ENCODE measurements at places on chromosomes 2 and 18.

DNA sequence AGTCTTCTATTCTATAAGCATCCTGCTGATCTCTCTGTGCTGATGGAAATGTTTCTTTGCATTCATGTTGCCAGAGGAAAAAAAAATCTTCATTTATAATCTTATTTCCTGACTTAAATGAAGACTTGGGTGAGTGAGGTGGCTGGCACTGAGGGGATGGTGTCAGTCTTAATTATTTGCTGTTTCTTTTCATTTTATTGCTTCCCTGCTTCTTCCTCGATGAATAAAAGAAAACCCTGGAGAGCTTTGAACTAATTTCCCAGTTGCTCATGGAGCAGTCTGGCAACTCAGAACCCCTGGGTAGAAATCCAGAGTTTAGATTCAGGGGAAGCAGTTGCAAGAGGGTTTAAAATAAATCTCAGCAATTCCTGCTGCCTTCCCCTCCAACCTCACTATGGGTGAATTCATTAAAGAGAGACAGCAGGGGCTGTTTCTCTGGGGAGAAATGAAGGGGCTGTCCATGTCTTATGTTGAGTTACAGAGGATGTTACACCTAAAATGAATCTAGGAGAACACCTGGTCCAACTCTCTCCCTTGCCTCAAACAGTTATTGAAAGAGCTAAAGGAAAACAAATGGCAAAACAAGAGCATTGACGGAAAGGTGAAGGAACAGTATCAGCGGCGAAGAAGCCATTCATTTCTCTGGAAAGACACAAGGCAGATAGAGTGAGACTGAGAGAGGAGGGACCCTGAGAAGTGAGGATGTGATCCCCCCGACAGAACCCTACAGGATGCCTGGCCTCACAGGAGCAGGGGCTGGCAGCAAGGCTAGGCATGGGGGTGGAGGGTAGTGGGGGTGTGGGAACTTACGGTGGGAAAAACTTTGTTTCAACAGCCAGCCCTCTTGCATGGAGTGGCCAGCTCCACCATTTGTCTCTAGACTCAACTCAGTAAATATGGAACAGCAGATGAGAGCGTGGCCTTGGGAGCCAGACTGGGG, 41.0 kb downstream of the SP110 start:
- DNase-seq, result no peak

DNA sequence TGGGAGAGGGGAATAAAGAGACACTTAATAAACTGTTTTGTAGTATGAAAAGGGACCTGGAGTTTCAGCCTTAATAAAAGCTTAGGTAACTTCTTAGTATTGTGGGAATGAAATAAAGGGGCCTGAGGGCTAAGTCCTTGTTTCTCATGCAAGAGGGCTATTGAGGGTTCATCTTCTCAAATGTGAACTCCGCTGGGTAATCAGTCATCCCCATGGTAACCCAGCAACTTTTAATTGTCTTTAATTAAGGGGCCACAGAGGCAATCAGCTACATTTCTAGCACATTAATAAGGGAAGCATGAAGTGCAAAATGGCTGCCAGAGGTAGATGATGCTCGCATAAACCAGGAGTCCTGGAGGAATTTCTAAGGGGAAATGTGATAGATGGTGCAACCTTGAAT, 1784.2 kb upstream of the CELF4 start:
- no peak for DNase-seq

DNA sequence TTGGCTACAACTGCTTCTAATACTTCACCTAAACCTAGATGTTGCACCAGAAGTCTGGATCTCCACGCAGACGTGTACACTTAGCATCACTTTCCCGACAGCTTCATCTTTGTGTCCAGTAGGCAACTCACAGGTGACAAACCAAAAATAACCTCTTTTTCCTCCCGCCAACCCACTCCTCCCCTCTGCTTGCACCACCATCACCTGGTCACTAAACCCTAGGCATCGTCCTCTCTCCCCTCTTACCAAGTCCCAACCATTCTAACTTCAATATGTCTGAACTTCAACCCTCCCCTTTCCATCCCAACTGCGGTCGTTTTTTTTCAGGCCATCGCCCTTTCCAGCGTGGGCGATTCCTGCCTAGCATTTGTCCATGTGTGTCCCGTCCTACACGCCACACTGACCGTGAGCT, 413 bp upstream of the CHMP3 start:
- no peak for DNase-seq

GRCh38 chr18:36294031-36294430, 3.5 kb upstream of the FHOD3 start:
- DNase-seq, result peak; percentile 79

DNA sequence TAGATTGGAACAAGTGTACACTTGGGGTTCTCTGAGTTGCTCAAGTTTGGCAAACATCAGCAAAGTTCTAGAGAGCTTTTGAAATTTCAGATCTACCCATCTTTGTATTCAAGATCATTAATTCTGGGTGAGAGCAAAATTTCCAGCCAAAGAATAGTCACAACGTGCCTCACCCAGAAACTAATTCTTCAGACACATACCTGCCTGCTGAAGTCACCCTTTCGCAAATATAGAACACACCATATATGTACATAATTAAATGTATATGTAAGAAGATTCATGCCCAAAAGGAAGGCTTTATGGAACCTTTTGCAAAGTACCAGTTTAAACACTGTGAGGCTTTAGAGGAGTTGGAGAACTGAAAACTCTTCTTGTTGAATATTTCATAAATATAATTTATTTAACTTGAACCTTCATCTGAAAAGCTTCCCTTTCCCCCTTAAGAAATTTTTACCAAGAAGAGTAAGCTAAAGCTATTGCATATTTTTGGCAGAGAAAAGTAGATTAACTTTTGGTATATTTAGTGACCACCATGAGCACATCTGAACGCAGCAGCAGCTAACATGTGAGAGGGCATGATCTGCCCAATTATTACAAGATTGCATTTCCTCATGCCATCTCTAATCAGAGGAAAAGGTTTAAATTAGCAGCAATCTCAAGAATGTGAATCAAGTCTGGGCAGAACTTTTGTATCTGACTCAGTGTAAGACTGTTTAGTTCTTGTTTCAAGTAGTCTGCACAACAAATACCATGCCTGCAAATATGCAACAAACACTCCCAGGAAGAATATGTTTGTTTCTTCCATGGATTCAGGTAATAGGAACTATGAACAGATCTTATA, 8.2 kb downstream of the RND3 start:
- peak; percentile 89 for DNase-seq

DNA sequence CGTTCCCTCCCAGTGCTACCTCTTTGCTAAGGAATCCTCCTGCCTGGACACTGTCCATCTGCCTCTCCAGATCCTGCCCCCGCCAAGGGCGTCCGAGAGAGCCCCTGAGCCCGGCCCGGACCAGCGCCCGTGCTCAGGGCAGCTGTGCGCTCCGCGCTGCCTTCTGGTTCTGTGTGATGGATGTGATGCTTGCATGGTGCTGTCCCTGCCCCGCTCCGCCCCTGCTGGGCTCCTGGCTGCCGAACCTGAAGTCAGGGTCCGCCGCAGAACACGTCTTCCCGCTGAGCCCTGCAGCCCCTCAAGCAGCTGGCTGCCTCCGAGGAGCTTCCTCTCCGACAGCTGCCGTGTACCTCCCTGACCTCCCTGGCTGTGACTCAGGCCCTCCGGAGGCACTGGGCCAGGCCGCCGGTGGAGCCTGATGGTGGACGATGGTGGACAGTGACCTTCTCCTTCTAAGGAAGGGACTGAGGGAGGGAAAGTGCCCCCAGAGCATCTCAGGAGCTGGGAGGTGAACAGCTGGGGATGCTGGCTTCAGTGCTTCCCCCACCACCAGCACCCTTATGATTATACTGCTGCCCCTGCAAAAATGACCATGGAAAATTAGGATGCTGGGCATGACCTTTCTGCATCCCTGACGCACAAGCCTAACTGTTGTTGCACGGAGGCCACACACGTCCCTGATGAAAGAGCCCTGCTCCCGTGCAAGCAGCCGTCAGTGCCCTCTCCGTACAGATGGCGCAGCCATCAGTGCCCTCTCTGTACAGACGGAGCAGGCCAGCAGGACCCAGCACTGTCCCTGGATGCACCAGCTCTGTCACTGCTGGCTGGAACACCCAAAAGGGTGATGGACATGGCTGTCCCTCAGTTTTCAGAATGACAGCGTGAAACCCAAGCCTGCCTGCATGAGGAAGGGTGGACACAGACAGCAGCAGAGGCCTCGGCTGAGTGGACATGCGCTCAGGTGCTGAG, 99.3 kb downstream of the TPO start:
- no peak for DNase-seq

DNA sequence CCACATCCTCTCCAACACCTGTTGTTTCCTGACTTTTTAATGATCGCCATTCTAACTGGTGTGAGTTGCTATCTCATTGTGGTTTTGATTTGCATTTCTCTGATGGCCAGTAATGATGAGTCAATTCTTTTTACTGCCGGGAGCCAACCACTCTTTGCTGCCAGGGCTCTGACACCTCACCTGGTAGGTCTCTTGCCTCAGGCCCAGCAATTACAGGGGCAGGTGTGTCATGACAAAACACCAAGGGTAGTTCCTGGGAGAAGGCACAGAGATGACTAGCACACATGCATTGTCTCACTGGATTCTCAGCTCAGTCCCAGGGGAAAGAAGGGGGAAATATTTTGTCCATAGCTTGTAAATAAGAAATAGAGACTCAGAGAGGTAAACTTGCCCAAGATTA, 122.3 kb downstream of the CHST9 start:
- no peak for DNase-seq

- DNase-seq, result peak; percentile 58
Measured at GRCh38 chr2:88603146-88603545, 24.1 kb downstream of the EIF2AK3 start.

DNA sequence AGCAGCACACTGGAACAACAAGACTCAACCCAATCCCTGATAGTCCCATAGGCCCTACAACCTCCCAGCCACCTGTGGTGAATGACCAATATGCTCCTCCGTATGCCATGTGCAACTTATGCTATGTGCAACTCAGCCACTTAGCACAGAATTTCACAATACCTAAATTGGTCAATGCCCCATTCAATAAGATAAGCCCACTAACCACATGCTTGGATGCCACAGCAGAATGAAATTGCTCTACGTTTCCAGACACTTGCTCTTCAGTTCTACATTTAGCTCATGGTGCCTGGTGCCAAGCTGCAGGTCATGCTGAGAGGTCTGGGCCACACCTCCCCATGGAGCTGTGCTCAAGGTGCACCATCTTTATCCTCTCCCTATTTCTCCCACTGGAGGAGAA, 159.8 kb downstream of the EN1 start:
- DNase-seq, result no peak

GRCh38 chr2:199992296-199992695, 36.9 kb downstream of the MAIP1 start:
- no peak for DNase-seq

DNA sequence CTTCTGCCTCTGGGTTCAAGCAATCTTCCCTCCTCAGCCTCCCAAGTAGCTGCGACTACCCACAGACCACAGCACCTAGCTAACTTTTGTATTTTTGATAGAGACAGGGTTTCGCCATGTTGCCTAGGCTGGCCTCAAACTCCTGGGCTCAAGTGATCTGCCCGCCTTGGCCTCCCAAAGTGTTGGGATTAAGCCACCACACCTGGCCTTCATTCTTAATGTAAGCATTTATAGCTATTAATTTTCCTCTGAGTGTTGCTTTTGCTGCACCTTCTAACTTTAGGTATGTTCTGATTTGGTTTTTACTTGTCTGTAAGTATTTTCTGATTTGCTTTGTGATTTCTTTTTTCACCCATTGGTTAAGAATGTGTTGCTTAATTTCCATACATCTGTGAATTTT, 29.7 kb downstream of the CHMP3 start:
- DNase-seq, result no peak

GRCh38 chr18:35247412-35248249, 6.8 kb downstream of the ZNF397 start:
- DNase-seq, result no peak

DNA sequence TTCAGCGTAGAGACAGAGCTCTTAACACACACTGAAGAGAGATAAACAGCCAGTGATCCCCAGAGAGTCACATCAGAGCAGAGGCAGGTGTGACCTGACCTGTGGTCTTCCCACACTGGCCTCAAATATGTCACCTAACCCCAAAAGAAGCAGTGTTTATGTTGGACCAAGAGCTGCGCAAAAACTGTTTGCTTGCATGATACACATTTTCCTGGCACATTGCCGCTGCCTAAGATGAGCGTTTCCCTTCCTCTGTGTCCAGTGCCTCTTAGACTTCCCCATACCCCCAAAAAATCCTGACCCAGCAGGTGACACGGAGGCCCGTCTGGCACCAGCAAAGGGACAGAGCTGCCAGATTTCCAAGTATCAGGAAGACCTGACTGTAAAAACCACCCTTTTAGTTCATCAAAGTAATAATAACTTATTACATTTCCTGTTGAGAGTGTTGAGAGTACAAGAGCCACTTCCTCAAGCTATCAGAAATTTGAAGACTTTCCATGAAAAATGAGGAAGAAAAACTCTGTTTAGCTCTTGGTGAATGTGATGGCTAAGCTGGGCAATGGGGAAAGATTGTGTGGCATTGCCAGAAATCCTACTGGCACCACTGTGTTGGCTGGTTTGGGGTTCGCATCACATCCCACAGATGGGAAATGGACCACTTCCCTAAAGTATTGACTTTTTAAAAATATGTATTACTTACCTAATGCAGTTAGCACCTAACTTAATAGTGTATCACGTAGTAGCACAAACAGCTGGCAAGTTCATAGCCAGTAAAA, 6.7 kb downstream of the TNFRSF11A start:
- no peak for DNase-seq

DNA sequence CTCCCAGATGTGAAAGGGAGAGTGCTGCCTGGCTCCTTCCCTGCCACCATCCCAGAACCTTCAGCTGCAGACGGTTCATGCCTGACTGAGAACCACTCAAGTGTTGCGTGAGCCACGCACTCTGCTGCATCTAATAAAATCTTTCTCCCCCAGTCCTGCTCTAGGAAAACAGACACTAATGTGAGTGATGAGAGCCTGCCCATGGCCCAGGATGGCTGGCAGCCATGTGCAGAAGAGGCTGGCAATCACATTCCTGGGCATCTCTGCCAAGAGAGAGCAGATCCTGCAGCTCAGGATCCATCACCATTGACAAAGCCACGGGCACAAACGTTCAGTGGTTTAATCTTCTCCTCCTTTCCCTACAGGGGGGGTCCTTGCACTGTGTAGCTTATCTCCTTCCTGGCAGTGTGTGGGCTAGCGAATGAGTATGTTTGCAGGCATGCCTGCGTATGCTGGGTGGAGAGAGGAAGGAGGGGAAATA, 477.5 kb downstream of the SLC4A3 start:
- DNase-seq, result peak; percentile 89

DNA sequence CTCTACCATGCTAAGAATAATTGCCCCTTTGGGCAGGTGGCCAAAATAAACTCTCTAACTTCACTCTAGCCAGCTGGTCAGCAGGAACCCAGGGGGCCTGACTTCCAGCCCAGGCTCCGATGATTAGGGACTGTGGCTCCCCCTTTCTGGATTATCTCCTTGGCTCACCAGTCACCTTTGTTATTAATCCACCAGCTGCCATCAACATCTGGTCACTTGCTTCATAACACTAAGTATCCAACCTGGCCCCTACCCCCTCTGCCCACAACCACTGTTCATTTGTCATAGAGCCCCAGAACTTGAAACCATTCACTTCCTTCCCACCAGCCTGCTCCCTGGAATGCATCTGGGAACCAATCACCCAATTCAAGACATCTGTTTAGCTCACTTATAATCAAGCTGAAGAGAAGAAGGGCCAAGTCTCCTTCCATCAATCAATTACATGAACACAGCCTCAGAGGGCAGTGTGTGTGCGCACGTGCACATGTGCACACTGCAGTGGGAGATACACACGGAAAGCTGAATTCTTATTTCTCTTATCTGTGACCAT, 215.1 kb downstream of the ALK start:
- DNase-seq, result peak; percentile 17

All from fibroblast of skin of right biceps (primary cell).